ENCODE measurements at places on chromosomes 3 and 15.

- DNase-seq: no peak
These were observed 153.4 kb downstream of the LMLN start for GRCh38 chr3:198113206-198114053.

- no peak for DNase-seq
These were observed 13.5 kb upstream of the KCNMB3 start for GRCh38 chr3:179264449-179264848.

DNA sequence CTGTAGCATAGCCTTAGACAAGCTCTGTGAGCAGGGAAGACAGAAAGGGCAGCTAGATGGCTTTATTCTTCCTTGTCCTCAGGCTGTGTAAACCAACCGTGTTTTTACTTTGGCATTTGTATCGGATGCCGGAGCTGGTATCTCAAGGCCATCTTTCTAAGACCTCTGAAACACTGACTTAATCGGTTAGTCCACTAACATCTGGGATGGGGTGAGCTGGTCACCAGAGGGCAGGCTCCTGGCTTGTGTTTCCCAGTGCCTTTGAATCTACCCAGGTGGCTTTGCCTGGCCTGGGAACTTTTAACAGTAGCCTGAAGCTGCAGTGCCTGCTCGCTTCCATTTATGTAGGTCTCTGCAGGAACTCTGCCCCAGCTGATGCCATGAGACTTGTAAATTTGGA lies 252.7 kb downstream of the NR1D2 start:
- DNase-seq: no peak

DNA sequence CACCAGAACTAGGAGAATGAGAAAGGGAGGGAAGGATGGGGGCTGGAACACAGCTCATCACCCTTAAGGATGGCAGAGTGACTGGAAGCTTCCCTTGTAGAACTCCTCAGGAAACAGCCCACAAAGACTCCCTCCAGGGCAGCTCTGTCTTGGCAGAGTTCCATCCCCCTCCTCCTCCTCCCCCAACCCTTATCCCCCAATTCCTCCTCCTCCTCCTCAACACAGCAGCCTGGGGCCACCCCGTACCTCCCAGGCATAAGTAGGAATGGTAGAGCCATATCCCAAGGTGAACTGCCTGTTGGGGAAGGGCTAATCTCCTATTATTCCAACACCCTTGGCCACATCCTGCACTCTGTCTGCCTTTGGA lies 38.8 kb downstream of the ADCY5 start:
- no peak for DNase-seq

DNA sequence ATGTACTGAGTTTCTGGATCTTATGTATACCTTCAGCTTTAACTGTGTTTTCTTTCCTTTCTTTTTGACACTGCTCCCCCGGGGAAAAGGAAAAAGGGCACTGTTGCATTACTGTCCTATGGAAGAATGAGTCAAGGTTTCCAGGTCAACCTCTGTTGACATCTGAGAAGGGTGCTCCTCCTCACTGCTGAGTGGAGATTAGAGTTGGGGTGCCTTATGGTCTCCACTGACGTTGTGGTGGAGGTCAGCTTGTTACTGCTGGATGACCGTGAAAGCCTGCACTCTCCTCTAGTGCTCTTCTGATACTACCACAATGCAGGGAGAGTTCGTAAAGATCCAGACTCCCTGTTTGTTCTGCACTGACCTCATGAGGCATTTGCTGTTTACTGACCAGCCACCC lies 252.1 kb upstream of the GRM7 start:
- no peak for DNase-seq

DNA sequence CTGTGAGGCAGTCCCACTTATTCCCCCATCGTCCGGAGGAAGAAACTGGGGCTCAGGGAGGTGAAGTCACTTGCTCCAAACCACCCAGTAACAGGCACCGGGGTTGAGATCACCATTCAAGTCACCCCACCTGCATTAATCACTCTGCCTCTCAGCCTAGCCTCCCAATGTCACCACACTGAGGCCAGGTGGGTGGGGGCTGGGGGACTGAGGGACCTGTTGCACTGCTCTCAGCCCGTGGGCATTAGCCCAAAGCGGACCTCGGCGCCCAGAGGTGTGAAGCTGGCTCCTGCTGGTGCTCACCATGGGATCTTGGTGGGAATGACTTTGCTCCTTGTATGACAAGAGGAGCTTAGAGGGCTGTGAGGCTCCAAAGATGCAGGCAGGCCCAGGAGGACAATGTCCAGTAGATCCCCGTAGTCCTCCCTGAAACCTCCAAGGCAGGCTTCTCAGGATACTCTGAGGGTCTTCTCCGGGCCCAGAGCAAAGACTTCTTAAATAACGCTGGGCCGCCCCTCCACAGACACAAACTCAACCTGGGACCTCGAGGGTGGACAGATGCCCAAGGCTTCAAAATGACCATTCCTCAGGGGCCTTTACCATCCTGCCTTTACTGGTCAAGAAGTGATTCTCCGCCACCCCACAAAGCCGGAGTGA lies 1.7 kb downstream of the NT5DC2 start:
- DNase-seq: no peak

GRCh38 chr15:28952666-28953491 lies 67.1 kb downstream of the APBA2 start:
- DNase-seq: no peak

DNA sequence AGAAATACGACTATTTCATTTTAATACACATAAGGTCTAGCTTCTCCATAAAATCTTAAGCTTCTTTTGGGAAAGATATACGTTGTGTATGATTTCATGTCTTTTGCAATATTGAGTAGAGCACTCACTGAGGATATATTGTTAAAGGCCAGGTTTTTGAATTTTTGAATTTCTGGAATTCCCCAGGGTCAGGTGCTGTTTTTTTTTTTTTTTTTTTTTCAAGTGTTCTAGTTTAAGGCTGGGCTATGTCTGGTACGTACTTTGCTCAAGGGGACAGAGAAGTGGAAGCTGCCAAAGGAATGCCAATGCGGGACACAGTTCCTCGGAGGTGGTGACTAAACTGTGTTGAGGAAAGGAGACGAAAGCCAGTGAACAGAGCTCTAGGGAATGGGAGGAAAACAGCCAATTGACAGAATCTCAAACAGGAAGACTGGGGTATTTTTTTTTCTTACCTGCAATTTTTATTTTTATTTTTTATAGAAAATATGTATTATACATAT lies 510.5 kb upstream of the CBLB start:
- DNase-seq: no peak

DNA sequence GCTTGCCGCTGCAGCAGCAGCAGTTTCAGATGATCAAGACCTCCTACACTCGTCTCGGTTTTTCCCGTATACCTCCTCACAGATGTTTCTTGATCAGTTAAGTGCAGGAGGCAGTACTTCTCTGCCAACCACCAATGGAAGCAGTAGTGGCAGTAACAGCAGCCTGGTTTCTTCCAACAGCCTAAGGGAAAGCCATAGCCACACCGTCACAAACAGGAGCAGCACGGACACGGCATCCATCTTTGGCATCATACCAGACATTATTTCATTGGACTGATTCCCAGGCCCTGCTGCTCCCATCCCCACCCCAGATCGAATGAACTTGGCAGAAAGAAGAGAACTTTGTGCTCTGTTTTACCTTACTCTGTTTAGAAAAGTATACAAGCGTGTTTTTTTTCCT lies 17.6 kb downstream of the CALML4 start:
- no peak for DNase-seq

DNA sequence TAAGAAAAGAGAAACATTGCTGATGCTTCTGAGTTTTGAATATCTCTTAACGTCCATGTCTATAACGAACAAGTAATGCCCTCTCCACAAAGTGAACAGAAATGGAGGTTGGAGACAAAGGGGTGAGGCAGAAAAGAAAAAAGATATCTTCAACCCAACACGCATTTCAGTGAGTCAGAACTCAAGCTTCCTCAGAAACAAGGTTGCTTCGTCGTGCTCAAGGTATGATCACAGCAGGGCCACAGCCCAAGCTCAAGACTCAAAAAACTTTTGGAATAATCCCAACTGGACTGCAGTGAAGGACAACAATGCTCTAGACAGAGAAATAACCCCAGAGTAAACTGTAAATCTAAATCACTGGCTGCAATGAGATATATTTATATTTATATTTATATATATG lies 18.9 kb downstream of the WNT5A start:
- no peak for DNase-seq

- no peak for DNase-seq
These were observed 653.0 kb downstream of the DIPK2A start for GRCh38 chr3:144624656-144625055.

GRCh38 chr3:149003653-149004305 lies 12.4 kb downstream of the GYG1 start:
- DNase-seq: no peak

GRCh38 chr3:244041-244440 lies 47.5 kb downstream of the CHL1 start:
- no peak for DNase-seq

DNA sequence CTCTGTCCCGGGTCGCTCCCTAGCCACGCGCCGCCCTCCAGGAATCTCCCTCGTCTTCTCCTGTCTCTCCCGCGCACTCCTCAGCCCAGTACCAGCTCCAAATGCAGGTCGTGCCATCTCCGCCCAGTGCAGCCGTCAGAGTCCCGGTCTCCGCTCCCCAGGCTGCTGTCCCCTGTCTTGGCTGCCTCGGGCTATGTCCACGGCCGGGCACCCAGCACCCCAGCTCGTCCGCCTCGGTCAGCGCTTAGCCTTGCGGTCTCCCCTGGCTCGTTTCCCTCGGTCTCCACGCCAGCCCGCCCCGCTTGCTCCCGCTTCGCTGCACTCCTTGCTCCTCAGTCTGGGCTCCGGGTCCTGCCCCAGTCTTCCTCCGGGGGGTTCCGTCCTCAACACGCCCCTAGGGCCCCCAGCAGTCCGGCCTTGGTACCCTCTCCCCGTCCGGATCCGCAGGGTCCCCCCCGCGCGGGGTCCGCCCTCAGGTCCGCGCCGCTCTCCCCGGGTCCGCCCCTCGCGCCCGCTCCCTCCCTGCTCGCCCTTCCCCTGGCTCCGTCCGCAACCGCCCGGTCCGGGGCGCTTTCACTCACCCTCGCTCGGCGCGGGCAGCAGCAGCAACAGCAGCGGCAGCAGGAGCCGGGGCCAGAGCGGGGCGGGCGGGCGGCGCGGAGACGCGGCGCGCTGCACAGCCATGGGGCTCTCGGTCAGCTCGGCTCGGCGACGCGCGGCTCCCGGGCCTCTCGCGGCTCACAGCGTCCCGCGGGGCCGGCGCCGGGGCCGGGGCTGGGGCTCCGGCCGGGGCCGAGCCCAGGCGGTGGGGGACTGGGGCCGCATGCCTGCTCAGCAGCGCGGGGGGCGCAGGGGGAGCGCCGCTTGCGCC lies 462 bp downstream of the IGDCC3 start:
- DNase-seq: peak; percentile 56

GRCh38 chr3:79030157-79030556 lies 737.6 kb downstream of the ROBO1 start:
- no peak for DNase-seq

GRCh38 chr3:37453393-37454389 lies 279.3 kb upstream of the LRRFIP2 start:
- DNase-seq: no peak

DNA sequence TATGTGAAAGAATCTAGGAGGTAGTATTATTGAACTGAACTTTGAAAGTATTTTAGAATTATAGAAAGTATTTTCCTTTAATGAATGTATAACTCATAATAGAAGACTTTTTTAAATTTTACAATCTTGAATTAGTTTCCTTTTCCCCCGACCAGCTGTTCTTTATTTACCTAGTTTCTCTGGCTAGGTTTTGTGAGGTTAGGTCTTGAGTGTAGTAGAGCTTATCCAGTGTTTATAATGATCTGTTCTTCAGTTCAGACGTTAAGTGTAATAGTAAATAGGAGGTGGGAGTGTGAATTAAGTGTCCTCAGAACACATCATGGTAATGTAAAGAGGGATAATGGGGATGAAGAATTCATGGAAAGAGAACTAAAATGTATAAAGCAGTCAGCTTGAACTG lies 93.8 kb downstream of the MYRIP start:
- no peak for DNase-seq
